Femur (tissue), 1 donor: ENCODE measurements at places on chromosomes 5 and 9.
A peak's percentile ranks its signal among the peaks of the same experiment; 100 is the strongest.

DNA sequence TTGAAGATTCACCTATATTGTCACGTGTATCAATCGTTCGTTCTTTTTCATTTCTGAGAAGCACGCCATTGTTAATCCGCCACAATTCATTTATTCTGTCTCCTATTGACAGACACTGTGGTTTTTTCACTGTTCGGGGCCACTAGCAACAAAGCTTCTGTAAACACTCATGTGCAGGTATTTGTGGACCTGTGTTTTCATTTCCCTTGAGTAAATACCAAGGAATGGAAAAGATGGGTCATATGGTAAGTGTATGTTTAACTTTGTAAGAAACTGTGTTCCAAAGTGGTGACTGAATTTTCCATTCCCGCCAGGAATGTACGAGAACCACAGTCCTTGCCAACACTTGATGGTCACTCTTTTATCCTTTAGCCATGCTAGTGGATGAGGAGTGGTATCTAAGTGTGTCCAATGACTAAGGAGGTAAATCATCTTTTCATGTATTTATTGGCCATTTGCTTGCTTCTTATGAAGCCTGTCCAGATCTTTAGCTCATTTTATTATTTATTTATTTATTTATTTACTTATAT is 10.7 kb downstream of the ABO start:
- DNase-seq = no peak

- no peak for DNase-seq
Measured at GRCh38 chr9:4661611-4662010, 483 bp upstream of the PLPP6 start.

GRCh38 chr9:137412431-137412830 is 10.5 kb downstream of the EXD3 start:
- DNase-seq = peak; percentile 11

DNA sequence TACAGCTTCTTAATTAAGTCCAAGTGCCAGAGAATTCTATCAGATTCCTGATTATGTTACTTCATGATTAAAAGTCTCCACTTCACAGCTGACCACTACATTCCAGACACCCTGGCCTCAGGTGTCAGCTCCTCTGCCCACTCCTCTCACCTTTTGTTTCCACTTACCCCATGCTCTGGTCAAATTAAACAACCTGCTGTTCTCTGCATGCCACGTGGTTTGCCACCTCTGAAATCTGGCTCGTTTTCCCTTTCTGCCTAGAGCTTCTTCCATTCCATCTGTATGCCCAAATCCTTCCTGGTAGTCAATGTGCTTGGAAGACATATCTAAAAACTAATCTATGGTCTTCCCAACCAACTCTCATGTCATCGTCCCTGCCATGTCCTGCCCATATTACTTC is 158.6 kb downstream of the ICE1 start:
- DNase-seq = no peak

GRCh38 chr5:140555747-140556312 is 1.4 kb downstream of the SRA1 start:
- no peak for DNase-seq

DNA sequence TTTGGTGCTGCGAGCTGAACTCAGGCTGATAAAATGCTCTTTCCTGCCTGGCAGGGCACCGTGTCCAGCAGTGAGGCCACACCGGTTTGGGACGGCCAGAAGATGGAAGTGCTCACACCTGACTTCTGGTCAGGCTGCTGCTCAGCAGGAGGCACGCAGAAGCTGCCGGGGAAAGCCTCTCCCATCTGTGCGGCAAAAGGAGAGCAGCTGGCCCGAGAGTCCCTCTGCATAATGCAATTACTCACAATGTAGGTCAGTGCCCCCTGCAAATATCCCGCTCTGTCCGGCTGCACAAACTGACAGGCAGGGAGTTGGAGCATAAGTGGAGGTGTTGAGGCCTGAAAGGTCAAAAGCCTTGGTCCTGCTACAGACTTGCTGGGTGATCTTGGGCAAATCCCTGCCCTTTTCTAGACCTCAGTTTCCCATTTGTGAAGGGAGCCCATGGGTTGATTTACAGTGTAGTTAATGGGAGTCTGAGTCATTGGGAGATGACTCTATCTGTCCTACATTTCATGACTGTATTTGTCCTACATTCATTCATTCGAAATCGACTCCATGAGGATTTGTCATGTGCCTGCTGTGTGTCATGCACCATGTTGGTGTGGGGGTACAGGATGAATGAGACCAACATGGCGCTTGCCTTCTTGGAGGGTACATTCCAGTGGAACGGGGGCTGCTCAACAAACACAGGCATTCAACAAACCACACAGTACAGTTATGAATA is 61.8 kb upstream of the TBC1D2 start:
- DNase-seq = no peak

GRCh38 chr9:114746591-114747346 is 59.1 kb downstream of the TNFSF15 start:
- no peak for DNase-seq

GRCh38 chr9:94084314-94084713 is at the start of gene PTPDC1:
TSS of gene PTPDC1 (plus strand) at chr9:94084464. CDS start at chr9:94084531, 67 bp downstream.
- peak; percentile 64 for DNase-seq

DNA sequence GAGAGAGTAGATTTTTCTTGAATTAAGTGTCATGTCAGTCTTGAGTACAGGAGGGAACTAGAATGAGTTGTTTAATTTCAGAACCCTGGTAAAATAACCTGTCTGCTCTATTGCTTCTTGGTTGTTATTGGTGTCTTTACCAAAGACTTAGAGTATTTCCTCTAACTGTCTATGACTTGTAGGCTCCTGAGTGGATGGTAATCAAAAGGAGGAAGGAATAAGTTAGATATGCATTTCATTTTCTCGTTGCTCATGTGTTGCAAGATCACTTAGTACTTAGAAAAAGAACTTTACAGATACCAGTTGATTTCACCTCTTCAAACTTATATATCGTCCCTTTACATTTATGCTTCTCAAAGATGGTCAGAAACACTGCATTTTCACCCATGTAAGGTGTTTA is 31.1 kb downstream of the UHRF2 start:
- DNase-seq = no peak

DNA sequence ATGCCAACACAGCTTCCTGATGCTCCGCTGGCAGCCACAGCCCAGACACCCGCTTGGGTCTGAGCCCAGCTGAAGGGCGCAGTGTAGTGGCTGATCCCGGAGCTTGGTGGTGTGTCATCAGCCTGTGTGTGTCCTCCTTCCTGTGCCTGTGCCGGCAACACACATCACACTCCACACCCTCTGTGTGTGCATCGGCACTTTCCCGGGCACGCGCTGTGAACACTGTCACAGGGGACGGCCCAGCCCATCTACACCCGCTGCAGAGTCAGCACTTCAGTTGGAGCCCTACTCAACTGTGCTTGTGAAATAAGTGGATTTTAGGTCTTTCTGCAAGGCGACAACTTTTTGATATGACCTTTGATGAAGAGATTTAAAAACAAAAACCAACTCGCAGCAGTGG is 189.4 kb downstream of the IRX2 start:
- DNase-seq = no peak

DNA sequence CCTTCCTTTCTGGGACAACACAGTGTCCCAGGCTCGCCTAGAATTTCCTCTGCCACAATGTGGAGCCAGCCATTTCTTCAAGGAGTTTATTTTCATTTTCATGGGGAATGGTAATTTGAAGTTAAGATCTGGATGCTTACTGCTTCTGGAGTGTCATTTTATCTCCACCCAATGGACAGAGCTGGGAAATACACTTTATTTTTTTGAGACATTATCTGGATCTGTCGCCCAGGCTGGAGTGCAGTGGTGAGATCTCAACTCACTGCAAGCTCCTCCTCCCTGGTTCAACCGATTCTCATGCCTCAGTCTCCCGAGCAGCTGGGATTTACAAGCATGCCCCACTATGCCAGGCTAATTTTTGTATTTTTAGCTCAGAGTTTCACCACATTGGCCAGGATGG is 12.7 kb upstream of the THG1L start:
- DNase-seq = peak; percentile 30

DNA sequence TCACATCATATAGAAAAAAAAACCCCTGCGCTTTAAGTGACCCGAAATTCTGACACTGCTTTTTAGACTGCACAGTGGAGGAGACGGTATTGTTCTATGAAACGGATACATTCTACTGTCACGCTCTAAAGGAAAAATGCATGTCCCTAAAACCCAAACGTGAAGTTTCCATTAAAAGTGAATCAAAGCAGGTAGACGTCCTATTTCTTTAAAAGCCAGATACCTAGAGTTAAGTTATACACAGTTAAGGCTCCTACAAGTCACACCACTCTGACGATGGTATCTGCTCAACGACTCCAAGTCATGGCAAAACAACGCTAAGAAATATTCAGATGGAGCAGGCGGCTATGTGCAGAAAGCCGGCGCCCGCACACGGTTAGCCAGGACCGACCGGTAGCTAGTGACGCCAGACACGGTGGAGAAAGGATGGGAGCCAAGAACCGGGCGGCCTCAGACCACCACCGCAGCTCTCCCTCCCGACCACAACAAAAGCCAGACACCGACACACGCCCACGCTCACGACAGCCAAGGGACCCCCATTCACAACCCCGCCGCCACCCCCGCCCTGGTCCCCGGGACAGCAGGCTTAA is 734 bp downstream of the SKP1 start:
- peak; percentile 59 for DNase-seq

- no peak for DNase-seq
Measured at GRCh38 chr5:90585337-90585986, 26.9 kb downstream of the ADGRV1 start.

DNA sequence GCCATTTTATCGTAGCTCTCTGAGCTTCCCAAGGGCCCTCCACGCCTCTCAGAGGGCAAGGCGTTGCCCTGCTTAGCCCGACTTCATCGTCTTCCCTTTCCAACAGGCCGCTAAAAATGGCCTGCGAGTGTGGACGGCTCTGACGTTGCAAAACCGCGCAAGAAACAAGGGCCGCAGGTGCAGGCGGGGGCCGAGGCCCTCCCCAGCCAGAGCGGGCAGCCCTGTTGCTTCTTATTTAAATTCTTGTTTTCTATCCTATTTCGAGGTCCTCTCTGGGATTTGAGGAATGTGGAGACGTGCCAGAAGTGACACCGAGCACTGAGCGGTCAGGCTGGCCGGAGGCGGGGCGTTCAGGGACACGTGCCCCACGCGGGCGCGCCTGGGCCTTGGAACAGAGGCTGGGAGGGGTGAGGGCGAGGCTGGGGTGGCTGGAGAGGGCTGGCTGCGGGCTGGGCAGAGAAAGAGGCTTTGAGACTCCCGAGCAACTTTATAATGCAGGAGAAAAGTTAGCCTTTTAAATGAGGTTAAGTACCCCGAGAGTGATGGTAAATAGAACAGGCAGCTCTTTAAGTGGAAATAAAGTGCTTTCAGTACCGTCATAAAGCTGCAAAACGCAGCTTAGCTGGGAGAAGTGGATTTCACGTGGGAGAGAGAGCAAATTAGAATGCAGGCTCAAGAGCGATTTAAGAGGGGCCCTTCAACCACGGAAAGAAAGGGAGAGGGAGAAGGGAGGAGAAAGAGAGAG is 243.6 kb downstream of the AUH start:
- DNase-seq = peak; percentile 89

- DNase-seq = peak; percentile 76
Measured at GRCh38 chr5:136424835-136425584, 59.7 kb upstream of the TRPC7 start.

- DNase-seq = no peak
Measured at GRCh38 chr5:146039420-146039819, 66.0 kb downstream of the PLAC8L1 start.

DNA sequence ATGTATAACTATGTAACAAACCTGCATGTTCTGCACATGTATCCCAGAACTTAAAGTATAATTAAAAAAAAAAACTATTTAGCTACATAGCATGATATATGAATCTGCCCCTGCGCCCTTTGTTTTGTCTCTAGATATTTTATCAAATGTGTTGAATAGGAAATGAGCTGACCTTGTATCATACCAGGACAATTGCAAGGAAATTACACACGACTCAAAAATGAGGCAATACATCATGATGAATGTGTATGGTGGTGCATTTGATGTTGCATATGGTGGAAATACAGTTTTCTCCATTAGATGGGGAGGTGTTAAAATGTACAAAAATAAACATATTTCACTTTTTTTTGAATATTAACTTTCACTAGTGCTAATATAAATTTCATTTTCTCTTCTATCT is 28.6 kb upstream of the CEP78 start:
- no peak for DNase-seq

DNA sequence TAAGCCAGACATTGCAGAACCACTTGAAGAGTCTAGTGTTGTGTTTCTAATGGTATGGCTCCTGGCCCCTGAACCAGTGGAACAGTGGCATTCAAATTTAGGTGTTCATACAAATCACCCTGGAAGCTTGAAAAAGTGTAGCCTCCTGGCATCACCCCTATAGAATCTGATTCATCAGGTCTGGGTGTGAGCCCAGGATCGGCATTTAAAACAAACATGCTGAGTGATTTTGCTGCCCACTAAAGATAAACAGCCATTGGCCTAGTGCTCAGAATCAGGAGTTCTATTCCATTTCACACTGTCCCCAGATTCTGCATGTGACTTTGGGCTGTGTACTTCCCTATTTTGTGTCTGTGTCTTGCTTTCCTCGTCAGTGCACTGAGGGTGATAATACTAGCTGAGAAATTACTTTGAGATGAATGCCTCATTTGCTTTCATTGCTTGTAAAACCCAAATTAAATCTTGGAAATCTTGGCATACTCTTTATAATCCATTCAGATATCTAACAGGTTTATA is 241.5 kb upstream of the CLINT1 start:
- DNase-seq = no peak

DNA sequence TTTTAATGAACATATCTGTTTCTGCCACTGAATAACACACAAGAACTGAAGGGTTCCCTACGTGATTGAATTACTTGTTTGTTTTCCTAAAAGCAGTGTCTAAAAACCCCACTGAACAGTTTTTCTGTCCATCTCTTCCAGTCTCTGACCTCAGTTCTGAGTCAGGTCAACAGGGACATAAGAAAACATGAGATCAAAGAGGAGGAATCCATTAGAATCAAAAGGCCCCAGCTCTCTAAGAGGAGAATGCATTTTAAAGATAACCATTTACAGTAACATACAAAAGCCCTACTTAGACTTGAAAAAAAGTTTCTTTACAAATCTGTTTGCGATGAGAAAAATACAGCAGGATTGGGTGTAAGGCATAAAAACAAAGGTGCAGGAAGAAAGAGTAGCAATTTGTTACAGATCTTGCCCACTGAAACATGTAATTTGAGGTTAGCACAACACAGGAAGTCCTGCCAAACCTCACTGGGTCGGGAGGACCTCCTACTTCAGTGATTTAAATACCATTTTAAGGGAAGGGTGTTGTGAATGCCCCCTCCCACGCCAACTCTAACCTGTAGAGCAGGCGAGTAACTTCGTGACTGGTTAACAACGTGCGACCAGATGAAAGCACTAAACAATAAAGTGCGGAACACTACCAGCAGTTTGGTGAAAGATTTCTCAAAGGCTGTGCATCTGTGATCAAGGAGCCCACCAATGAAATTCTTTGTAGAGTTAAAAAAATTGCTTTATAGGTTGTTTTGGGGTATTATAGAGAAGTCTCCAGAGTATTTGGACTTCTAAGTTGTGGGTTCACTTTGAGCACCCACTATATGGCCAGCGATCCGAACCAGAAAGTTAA is 1.3 kb downstream of the QSOX2 start:
- no peak for DNase-seq

- no peak for DNase-seq
Measured at GRCh38 chr9:5552301-5552700, 42.0 kb downstream of the PDCD1LG2 start.
